GM03348 (cell line): ENCODE measurements at places on chromosomes 4 and X.

DNA sequence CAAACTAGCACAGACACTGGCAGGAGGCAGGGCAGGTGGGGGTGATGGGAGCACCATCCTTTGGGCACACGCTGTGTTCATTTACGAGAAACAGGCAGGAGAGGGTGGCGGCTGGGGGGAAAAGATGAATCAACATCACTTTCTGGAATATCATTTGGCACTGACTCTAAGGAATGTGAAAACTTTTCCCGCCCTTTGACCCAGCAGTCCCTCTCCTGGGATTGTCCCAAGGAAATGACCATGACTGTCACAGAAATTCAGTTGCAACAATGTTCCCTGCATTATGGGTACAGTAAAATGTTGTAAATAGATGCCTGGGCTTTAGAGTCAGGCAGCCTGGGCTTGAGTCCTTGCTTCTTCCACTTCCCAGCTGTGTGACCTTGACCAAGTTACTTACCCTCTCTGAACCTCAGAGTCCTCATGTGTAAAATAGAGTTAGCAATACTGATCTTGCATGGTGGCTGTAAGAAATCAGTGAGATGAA, 58.6 kb downstream of the ABLIM2 start:
- no peak for DNase-seq

- DNase-seq, result no peak
These were observed 731.9 kb downstream of the STPG2 start for GRCh38 chr4:97411356-97411755.

DNA sequence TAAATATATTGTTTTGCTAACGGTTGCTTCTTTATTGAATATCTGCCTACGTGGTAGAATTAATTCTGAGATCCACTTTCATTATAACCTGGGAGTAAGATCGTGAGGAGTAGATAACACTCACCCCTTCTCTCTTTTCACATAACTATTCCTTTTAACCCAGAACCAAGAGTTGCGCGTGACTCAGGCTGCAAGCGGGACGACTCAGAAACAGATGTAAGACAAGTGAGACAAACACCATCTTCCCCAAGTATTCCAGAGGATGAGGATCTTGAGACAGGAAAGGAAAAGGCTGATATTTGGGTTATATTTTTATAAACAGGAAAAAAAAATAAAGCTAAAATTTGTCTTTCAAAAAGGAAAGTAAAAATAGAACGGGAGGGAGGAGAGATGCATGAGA, 318.8 kb upstream of the NOCT start:
- DNase-seq, result no peak

GRCh38 chrX:71603618-71604017, 14.7 kb downstream of the CXCR3 start:
- no peak for DNase-seq

DNA sequence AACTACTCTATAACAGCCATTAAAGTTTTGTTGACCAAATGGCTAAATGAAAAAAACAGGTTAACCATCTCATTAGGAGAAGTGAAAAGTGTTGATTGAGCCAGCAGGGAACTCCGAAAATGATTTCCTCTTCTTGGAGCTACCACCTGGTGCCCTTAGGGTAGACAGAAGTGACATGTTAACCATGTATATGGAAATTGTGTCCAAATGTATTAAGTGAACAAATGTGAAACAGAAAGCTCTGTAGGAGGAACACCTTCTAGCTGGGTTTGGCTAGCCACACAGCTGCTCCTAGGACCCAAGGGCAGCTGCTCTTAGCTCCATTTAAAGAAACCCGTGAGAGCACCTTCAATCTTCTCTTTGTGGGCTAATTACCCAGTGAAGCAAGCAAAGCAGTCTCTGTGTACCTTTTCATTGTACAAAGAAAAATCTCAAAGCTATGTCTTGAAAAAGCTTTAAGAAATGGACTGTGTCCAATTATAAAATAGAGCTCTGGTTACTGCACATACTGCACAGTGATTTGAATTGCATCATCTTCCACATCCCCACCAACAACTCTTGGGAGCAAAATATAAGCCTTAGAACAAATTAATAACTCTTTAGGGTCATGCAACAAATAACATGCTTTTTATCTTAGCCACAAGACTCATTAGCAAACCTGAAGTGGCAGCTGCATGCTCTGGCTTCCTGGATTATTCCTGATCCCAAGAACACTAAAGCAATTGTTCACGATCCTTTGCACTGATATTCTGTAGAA, 59.2 kb upstream of the PARM1 start:
- no peak for DNase-seq

- no peak for DNase-seq
These were observed 137.4 kb upstream of the STIM2 start for GRCh38 chr4:26723216-26723615.

DNA sequence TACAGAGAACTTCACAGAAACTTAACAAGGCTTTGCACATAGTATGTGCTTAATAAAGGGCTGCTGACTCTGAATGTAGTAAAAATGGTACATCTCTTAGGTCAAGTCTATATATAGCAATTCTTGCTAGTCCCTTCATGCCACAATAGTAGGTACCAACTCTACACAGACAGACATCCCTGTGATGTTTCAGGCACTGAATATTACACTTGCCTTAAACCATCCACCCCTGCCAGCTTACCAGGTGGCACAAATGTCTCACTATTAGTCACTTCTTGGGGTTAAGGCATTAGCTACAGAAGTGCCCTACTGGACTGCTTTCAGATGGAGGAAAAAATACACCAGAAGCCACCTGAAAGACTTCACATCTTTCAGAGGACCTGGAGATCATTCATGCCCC, 86.3 kb upstream of the CITED1 start:
- no peak for DNase-seq

DNA sequence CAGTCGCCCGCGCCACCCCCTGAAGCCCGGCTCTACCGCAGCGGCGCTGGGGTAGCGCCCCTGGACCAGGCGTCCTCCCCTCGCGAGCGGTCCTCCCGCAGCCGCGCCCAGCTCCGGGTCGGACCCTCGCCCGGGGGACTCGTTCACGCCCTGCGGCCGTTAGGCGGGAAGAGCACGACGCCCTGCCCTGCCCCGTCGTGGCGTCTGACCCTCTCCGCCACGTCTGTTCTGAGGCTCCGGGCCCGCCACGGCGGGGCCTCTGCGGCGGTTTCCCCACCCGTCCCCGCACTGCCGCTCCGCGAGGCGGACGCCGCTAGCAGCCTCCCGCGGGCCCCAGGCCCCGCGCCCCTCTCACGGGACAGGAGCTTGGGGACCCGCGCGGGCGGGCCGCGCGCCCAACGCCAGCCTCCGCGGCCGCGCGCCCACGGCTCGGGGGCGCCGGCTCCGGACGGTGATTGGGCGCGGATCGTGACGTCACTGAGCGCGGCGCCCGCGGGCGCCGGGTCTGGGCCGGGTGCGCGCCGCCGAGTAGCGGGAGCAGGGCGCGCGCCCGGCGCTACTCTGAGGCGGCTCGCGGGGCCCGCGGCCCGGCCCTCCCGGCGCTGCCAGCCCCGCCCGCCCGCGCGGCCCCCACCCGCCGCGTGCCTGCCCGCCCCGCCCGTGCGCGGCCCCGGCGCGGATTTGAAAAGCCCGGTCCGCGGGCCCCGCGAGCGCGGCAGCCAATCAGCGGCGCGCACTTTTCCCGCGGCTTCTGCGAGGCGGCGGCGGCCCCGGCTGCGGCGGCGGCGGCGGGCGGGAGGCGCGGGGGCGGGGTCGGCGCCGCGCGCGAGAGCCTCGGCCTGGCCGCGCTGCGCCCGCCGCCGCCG, at the start of gene NSD2:
NSD2 (plus strand) TSS at position 816 of the 866 bp plus-strand sequence. CDS start 29,262 bp downstream, outside the sequence.
- peak; percentile 99 for DNase-seq

GRCh38 chr4:76782837-76783236, 115.1 kb downstream of the SOWAHB start:
- peak; percentile 71 for DNase-seq

- DNase-seq, result peak; percentile 47
These were observed 34.7 kb downstream of the SLC25A5 start for GRCh38 chrX:119502727-119503483.

DNA sequence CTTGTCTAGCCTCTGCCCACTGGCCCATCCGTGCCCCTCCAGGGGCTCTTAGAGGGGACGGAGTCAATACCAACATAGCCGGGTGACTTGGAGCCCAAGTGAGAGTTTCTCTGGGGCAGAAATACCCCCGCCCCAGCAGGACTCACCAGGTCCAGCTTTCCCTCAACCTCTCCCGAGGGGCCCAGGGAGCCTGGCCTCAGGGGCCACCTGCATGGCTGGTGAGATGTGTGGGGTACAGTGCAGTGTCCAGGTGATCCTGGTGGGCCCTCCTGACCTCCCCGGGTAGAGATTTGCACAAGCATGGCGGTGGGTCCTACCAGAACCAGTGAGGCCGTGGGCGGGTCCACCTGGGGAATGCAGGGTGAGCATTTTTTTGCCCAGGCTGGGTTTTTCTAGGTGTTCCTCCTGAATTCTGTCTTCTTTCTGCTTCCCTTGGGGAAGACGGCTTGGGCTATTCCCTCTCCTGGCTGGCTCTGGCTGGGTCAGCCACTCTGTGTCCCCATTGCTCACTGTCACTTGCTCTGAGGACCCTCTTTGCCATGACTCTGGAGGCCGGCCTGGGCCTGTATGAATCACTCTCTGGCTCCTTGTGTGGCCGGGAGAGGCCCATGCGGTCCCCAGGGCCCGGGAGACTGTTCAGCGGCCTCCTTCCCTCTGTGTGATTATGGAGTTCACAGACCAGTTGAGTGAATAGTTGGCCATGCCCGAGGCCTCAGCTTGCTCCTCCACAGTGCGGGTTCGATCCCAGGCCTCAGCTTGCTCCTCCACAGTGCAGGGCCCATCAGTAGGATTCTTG, 71.0 kb upstream of the NKX1-1 start:
- DNase-seq, result no peak

DNA sequence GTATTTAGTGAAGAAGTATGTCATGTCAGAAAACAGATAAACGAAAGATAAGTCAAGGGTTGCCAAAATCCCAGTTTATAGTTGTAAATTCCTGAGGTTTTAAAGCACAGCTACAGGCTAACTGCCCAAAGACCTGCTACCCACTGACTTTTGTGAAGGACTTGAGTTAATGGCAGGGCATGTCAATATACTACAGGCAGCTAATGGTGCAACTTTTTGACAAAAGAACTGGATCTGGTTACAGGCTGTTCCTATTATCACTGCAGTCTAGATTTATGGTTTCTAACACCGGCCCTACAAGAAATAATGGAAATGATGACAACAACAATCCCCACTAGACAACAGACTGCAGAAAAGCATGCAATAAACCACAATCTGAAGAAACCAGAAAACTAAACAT, 6.4 kb downstream of the SCML2 start:
- no peak for DNase-seq

DNA sequence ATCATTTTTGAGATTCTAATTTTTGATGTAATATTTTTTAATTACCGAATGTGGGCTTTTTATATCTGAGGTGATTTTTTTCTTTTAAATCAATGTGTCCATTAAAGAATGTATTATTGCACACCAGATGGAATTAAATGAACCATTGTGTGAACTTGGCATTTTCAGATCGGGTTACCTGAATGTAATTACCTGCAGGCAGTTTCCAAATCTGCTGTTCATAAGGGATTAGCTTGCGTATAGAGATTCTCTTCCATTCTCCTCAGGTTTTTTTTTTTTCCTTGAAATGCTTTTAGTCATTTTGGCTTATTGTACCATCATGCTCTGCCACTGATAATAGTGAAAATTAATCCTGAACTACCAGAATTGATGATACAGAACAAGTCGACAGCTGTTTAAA, 511.5 kb upstream of the ATOH1 start:
- DNase-seq, result no peak

DNA sequence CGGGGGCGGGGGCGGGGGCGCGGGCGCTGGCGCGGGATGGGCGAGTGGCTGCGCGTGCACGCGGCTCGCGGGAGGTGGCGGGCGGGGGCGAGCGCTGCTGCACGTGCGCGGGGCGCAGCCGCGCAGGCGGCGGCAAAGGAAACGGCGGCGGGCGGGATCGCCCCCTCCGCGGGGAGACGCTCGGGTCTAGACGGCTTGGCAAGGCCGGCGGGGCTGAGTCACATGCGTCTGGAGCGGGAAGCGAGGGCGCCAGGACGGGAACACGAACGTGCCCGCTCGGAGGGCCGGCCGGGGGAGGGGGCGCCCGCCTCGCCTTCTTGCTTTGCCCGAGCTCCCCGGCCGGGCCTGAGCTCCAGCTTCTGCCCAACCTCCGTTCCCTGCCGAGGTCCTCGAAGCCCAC, 4.3 kb upstream of the HAUS7 start:
- peak; percentile 80 for DNase-seq

DNA sequence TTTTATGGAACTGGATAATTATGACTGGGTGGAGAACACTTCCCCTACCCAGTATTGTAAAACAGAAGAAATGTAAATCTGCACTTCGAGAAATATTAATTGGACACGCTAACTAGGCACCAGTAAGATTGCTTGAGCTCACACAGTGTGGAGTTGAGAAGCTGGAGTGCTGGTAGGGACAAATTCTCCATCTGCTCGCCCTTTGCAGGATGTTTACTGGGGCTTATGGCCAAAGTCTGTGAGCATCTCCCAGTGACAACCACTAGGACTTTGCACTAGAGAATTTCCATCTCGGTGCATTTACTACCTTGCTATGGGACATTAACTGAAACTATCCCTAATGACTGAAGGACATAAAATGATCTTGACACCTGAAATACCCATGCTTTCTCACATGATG, 33.7 kb upstream of the GPR34 start:
- DNase-seq, result no peak

DNA sequence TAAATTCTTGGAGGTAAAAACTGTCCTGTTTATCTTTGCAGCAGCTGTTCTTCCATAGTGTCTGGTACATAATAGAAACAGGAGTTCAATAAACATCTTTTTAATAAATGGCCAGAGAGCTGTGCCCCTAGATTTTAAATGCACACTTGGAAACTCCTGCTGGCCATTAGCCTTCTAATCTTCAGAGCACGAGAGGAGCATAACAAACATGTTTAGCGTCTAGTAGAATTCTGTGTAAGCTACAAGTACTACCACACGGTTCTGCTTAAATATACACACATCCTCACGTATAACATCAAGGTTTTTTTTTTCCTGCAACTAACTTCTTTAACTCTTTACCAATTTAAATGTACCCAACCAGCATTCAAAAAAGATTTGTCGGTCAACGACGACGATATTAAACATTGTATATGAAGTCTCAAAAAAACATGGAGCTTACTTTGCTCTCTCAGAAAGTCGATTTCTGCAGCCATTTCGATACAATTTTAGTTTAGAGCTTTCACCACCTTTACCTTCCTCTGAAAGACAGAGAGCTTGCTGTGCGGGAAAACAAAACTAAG, 628 bp downstream of the SCLT1 start:
- DNase-seq, result peak; percentile 20

DNA sequence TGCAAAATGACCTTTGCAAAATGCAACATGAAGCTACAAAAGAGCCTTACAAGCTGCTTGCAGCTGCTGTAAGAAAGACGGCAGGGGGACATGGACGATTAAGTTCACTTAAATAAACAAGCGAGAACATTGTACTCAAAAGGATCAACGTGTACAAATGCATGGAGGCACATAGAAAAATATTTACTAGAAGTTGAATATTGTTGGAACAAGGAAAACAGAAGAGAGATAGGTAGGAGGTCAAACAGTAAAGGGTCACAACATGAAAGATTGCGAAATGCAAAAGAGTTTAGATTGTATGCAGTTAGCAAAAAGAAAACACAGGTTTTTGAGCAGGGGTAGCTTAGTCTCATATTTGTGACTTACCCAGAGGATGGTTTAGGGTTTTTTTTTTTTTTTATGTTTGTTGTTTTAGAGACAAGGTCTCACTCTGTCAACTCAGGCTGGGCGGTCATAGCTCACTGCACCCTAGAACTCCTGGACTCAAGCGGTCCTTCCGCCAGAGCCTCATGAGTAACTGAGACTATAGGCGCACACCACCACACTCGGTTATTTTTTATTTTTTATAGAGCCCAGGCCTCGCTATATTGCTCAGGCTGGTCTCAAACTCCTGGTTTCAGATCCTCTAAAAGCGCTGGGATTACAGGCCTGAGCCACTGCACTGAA, 1.4 kb upstream of the PHF8 start:
- DNase-seq, result no peak
